Ammon's horn (tissue), 1 donor: ENCODE measurements at places on chromosomes 12 and 14.

- no peak for DNase-seq
These were observed 29.5 kb upstream of the OSBPL8 start for GRCh38 chr12:76588881-76589565.

DNA sequence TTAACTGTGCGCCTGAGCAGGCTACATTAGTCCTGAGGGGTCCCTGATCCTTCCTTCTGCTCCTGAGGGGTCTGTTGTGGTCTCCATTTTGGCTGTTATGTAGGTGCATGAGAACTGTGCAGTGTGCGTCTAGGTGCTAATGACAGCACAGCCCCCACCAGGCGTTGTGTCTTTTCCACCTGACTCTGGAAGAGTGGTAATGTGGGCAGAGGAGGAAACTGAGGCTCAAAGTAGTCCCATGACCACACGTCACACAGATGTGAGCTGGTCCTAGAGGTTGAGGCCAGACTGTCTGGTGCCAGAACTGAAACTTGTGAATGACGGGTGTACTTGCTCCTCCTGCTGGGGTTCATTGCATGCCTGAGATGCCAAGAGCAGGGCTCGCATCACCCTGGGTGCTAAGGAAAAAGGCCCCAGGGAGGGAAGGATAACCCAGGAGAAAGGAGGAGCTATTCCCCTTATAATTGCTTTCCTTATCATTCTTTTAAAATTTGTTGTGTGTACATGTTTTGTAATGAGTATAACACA lies 111.8 kb downstream of the SLC25A47 start:
- no peak for DNase-seq

DNA sequence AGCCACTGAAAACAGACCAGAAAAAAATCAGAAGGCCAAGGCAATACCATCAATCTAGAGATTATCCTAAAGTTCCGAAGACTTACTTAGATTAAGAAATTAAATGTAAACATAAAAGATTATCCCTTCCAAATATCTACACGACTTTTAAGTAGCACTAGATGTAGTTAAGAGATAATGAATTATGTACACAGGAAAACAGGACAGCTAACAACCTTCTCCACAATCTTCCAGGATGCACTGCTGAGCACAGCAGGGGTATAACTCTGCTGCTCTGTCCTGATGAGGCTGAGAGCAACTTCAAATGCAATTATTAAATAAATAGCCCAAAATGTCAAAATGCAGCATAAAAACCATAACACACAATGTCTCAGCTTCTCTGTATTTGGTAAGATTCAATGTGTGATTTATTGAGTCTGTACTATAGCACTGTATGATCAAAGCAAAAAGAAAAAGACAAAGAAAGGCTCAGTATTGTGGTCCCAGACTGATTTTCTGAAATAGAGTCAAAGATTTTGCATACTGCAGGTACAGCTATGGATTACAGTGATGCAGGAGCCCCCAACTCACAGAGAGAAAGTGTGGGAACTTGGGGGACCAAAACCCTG lies 56.9 kb downstream of the TMTC1 start:
- no peak for DNase-seq

DNA sequence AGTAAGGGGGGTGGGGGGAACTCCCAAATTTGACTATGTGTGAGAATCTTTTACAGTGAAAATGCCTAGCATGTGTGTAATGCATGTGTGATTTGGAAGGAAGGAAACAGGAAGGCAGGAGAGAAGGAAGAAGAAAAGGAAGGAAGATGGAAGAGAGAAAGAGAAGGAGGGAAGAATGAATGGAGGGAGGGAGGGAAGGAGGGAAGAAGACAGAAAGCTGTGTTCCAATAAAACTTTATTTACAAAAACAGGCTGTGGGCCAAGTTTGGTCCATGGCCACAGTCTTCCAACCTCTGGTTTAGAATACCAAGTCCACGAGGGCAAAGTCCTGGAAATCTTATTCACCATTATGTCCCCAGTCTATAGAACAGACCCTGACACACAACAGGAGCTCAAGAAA lies 278.9 kb downstream of the KSR2 start:
- no peak for DNase-seq

- no peak for DNase-seq
These were observed 53.4 kb upstream of the NAV3 start for GRCh38 chr12:77777274-77777673.

DNA sequence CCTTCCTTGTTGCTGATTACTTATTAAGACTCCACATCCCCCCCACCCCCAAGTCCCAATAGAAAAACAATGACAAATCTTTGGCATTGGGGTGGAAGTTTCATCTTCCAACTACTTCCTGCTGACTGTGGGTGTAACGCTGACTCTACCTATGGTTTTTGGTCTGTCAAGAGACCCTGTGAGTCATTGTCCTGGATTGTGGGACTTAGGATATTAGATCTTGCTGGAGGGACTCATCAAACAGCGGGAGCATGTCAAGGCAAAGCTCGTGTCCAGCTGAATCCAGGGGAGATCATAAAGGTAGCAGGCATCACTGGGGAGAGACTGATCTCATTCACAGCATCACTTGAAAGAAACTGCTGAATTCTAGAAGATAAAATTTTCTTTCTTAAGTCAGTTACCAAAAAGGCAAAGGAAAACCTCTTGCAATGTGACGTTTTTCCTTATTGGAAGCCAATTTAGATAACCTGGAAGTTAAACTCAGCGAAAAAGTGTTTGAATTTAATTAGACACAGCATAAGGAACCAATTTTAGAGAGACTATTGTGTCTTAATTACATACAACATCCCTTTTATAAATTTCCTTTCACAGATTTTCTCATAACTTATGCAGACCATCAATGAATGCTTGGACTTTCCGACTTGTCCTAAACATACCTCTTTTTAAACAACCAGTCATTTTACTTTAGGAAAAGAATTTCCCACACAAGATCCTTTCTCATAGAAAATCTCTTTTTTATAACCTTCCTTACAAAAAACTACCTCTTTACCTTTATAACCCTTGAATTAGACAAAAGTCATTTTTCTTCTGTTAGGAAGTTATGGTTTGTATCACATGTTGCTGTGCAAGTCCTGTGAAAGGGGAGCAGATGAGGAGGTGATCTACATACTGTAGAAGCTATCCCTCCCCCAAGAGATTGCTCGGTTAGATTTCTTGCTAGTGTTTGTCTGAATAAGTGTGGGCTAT lies 94.6 kb upstream of the SCAF11 start:
- no peak for DNase-seq

GRCh38 chr12:47155457-47156166 lies 75.9 kb upstream of the AMIGO2 start:
- DNase-seq, result peak; percentile 11

DNA sequence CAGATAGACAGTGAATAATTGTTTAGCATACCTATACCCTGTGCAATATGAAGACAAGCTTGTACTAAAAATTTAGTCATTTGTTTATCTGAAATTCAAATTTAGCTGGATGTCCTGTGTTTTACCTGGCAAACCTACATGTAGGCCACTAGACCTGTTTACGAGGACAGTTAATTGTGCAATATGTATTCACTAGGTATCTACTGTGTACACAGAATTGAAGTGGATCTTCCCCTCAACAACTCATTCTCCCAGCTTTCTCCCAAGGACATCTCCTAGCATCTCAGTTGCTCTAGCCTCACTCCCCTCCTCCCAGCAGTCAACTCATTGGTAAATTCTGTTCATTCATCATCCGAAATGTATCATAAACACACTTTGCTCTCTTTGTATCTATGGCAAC lies 25.3 kb downstream of the AK7 start:
- no peak for DNase-seq

- no peak for DNase-seq
These were observed 64.1 kb upstream of the TSPAN11 start for GRCh38 chr12:30862486-30862885.

DNA sequence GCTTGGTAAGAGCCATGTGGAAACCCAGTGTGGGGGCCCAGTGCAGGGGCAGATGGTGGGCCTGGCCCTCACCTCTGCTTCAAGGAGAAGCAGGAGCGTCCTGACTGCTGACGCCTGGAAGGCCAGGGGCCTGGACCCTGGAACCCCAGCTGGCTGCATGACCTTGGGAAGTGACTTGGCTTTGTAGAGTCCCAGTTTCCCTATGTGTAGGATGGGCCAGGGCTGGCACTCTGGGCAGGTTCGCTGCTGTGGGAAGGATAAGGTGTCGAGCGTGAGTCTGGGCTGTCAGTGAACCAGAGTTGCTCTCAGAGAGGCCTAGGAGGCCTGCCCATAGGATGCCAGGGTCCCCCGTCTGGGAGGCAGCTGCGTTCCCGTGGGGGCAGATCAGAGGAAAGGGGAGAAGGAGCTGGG lies 43.2 kb downstream of the TRAFD1 start:
- no peak for DNase-seq

- DNase-seq, result no peak
These were observed 220.3 kb downstream of the MON2 start for GRCh38 chr12:62686938-62687337.

- DNase-seq, result no peak
These were observed 45.0 kb downstream of the SLC6A12 start for GRCh38 chr12:168763-169525.

DNA sequence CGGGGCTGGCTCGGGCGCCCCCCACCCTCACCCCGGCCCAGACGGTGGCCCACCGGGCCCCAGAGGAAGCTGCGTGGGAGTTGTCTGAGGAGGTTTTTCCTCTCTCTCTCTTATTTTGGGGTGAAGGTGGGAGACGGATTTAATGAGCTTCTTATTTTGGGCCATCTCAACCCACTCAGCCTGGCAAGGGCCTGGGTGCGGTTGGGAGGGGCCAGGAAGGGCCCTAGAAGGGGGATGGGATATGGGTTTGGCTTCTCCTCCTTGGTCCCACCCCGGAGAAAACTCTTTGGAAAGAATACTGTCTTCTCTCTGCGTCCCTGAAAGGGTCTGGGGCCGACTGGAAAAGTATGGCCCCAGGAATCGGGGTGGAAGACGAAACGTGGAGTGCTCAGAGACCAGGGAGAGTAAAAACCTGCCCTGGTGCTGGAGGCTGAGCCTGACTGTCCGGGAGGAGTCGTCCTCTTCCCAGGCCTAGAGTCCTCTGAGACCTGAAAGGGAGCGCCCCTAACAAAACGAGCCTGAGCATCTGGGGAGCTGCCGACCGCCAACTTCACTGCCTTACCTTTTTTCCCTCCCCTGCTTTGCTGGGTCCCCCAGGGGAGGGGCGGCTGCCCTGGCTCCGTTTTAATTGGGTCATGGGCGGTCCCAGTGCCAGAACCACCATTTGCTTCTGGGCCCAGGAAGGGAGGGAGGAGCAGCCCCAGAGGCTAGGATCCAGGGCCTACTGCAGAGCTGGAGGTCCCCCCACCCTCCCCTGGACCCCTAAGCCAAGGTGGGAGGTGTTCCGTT lies 1.6 kb downstream of the MMP14 start:
- DNase-seq, result no peak

DNA sequence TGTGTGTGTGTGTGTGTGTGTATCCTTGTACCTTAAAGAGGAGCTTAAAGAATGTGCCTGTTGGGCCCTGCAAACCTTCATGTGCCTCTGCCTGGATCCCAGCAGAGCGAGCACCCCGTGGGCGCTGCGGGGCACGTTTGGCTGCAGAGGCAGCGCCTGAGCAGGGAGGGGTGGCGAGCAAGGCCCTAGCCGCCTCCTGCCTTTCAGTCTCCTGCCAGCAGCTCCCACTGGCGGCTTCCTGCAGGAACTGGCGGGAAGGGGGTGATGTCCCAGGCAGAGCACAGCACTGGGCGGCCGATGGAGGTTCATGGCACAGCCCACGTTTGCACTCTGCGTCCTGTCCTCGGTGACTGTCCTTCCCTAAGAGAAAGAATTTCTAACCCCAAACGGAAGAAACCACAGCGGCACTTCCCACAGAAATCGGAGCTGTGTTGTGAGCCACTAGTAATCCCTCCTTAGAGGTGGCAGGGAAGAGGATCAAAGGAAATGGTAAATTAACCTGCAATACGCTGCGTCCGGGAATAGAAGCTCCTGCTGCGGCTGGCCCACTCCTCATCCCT lies 19.8 kb downstream of the ZBTB42 start:
- peak; percentile 59 for DNase-seq

GRCh38 chr12:2615665-2616402 lies 178.9 kb upstream of the FKBP4 start:
- no peak for DNase-seq

GRCh38 chr12:63064080-63064479 lies 86.9 kb downstream of the AVPR1A start:
- no peak for DNase-seq

DNA sequence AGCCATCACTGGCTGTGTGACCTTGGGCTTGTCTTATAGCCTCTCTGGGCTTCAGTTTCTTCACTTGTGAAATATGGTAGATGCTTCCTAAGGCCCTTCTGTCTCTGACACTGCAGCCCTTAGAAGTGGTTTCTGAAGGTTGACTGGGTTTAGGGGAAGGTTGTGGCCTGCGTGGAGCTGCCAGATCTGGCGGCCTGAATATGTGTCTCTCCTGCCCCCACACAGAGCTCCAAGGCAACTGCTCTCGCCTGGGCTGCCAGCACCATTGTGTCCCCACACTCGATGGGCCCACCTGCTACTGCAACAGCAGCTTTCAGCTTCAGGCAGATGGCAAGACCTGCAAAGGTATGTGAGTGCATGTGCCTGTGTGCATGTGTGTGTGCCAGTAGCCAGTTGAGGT lies 4.0 kb downstream of the LRP1-AS start:
- DNase-seq, result no peak

DNA sequence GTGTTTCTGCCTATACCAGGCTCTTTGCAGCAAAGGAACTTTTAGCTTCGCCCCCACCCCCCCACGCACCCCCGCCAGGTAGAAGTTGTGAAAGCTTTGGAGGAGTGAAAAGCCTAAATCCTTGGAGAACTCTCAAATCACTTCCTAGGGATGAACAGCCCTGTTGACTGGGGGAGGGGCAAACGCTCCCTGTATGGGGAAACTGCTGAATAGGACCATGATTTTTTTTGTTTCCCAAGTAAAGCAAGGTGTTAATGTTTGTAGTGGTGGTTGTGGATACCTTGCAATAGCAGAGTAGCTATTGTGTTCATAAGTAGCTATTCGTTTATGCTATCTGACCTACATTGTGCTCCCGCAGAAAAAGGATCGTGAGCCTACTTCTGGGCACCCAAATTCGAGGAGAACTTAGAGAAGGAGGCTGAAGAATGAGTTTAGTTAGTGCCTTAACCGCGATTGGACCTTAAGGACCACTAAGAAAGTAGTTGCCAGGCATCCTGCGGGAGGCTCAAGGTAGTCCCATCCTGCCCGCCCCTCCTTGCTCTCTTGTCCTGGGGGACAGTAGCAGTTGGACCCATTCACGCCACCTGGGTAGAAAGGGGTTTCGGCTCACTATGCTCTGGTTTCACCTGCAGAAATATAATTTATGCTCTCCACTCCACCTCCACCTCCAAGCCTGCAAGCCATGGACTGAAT lies 901 bp upstream of the NFKBIA start:
- peak; percentile 44 for DNase-seq

- DNase-seq, result no peak
These were observed 5.0 kb downstream of the PPTC7 start for GRCh38 chr12:110577864-110578693.
